ENCODE measurements at places on chromosomes 5 and 9. TPM values are rescaled to one million over a fixed set of nuclear protein-coding genes. Genes with fewer than 3 reads are reported as not detected.

Gene CCDC192
- not detected for total RNA-seq

GRCh38 chr5:96885518-96886338, 9.4 kb downstream of the ERAP2 start:
- no peak for DNase-seq
- H3K27me3 ChIP-seq, result no peaks in the 10 kb centered on the region
- H3K4me3 ChIP-seq, result no peak overlapping the region
- H3K4me1 ChIP-seq, result peaks cover 14% of the 10 kb centered on the region

Gene SPATA31E1
- not detected for total RNA-seq

DNA sequence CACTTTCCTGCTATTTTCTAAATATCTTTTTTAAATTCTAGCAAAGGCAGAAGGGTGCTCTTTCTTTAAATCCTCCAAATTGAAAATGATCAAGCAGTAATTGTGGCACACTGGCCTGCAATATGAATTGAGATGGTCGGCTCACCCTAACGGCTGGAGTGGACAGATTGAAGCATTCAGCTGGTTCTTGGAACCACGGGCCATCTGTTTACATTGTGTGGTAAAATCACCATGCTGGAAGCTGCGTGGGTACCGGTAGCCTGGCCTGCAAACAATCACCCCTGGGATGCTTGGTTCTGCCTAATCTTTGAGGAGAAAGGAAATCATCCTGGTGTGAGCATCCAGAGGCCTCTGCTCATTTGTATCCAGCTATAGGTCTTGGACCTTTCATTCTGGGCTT, 289.3 kb downstream of the ZNF608 start:
- no peaks in the 10 kb centered on the region for H3K27me3 ChIP-seq
- no peak overlapping the region for H3K27ac ChIP-seq
- no peaks in the 10 kb centered on the region for H3K36me3 ChIP-seq
- H3K4me3 ChIP-seq, result no peak overlapping the region
- DNase-seq, result no peak

Measured in PC-9 (cell line).